ENCODE measurements at places on chromosomes 3 and 15.

GRCh38 chr3:62936626-62937254 lies 61.5 kb upstream of the CADPS start:
- no peak for DNase-seq

DNA sequence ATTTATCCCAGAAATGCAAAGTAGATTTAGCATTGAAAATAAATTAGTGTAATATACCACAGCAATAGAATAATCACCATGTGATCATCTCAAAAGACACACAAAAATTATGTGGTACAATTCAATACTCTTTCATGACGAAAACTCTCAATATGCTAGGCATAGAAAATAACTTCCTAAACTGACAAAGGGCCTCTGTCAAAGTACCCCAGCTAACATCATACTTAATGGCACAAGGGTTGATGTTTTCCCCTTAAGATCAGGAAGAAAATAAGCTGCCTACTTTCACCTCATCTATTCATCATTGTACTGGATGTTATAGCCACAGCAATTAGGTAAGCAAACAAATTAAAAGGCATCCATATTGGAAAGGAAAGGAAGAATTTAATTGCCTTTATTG lies 22.7 kb upstream of the NIPA2 start:
- DNase-seq: no peak

- DNase-seq: no peak
Measured at GRCh38 chr15:23441204-23441603, 5.8 kb downstream of the GOLGA6L2 start.

DNA sequence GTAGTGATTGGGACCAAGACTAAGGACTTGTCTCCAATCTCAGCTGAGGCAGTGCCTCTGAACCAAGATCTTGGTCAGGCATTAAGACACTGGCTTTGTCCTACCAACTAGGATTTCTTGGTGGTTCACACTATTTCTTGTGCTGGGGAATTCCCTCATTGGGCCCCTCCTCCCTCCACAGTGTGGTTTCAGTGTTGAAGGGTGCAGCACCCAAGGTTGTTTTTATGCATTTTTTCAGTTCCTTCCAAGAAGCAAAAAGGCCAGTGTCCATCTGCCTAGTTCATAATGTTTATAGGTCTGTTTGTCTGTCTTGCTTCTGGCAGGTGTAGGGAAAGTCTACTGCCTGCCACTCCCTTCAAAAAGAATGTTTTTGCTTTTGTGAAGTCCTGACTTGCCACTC lies 10.6 kb upstream of the ITPKA start:
- DNase-seq: no peak

GRCh38 chr3:117184574-117184973 lies 475.0 kb downstream of the TUSC7 start:
- DNase-seq: no peak

Data from GF-D8 (cell line).